ENCODE measurements at places on chromosomes 2 and 18.

- H3K4me1 ChIP-seq, result no peaks in the 10 kb centered on the region
- no peak for DNase-seq
- H3K27ac ChIP-seq, result no peak overlapping the region
- no peaks in the 10 kb centered on the region for H3K27me3 ChIP-seq
- no peak overlapping the region for H3K4me3 ChIP-seq
- H3K36me3 ChIP-seq, result no peaks in the 10 kb centered on the region
Observed at GRCh38 chr2:42888321-42889245, 96.2 kb upstream of the HAAO start.

DNA sequence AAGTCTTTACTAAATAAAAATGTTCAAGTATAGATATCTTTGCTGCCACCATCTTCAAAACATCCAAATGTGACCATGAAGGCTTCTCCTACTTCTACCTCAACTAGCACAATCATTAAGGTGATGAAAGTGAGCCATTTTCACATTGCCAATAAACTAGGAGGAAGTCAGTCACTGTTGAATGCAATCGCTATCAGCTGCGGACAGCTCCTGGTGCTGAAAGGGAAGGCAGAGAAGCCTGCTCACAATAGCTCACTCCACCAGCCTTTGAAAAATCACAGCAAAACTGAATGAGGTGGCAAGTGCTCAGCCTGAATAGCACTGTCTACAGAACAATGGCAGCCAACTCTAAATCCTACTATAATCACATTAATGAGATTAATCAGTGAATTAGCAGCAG, 2.2 kb downstream of the MYT1L start:
- H3K4me1 ChIP-seq, result no peaks in the 10 kb centered on the region
- H3K36me3 ChIP-seq, result no peaks in the 10 kb centered on the region
- no peak for DNase-seq

- H3K36me3 ChIP-seq, result no peaks in the 10 kb centered on the region
- no peaks in the 10 kb centered on the region for H3K4me1 ChIP-seq
- H3K4me3 ChIP-seq, result no peak overlapping the region
- DNase-seq, result no peak
- no peaks in the 10 kb centered on the region for H3K27me3 ChIP-seq
Observed at GRCh38 chr2:78940998-78941397, 84.5 kb upstream of the REG3G start.

DNA sequence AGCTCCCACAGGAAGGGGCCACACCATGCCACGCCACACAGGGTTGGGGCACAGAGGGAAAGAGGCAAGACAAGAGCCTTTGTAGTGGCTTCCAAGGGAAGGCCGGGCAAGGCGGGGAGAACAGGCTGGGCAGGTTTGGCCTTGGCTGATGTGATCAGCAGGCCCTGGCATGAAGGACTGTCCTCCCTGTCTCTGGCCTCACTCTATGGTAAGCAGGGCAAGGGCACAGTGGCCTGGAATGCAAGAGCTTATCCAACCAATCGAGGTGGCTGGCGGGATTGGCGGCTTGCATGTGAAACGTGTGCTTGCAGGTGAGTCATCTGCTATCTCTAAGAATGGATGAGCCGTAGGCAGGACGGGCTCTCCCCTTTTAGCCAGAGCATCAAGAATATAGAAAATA, 6.4 kb upstream of the ATP9B start:
- H3K4me1 ChIP-seq, result no peaks in the 10 kb centered on the region
- H3K27me3 ChIP-seq, result no peaks in the 10 kb centered on the region
- no peak overlapping the region for H3K4me3 ChIP-seq

GRCh38 chr2:237878-238277, 26.0 kb downstream of the SH3YL1 start:
- no peak overlapping the region for H3K4me3 ChIP-seq
- H3K27ac ChIP-seq, result no peak overlapping the region
- H3K36me3 ChIP-seq, result peaks cover 25% of the 10 kb centered on the region
- no peaks in the 10 kb centered on the region for H3K27me3 ChIP-seq

- no peak overlapping the region for H3K27ac ChIP-seq
- H3K4me3 ChIP-seq, result no peak overlapping the region
- no peaks in the 10 kb centered on the region for H3K36me3 ChIP-seq
- peaks cover 6% of the 10 kb centered on the region for H3K4me1 ChIP-seq
- H3K27me3 ChIP-seq, result peaks cover 20% of the 10 kb centered on the region
- DNase-seq, result no peak
Observed at GRCh38 chr2:231398585-231398984, 3.1 kb downstream of the B3GNT7 start.
